ENCODE measurements at places on chromosomes 1 and 21. TPM values are rescaled to one million over a fixed set of nuclear protein-coding genes. Genes with fewer than 3 reads are reported as not detected.

Gene GPR37L1
- total RNA-seq = under 0.01 TPM

Gene PALMD
- 0.85 TPM for total RNA-seq

Gene LENEP
- 0.18 TPM for total RNA-seq

Gene IGFN1
- 0.09 TPM for total RNA-seq

Gene NECTIN4
- total RNA-seq = 0.37 TPM

Gene APOBEC4
- total RNA-seq = not detected

Gene UTS2
- total RNA-seq = not detected

Gene OR2G6
- total RNA-seq = not detected

Gene CYP4B1
- not detected for total RNA-seq

Gene ANXA9
- 0.28 TPM for total RNA-seq

Gene GJC2
- total RNA-seq = 3.4 TPM

Gene SDE2
- total RNA-seq = 24.2 TPM

Gene C4BPB
- total RNA-seq = 0.14 TPM

Gene CTH
- 7.1 TPM for total RNA-seq

Gene RPTN
- not detected for total RNA-seq

Gene LAPTM5
- 0.09 TPM for total RNA-seq

Gene TAS1R1
- total RNA-seq = not detected

Gene WDR64
- not detected for total RNA-seq

Gene MAGOH
- total RNA-seq = 36.1 TPM

Gene MRPL39
- total RNA-seq = 22.3 TPM

Gene FCRL6
- total RNA-seq = not detected

Measured in smooth muscle cell of bladder (primary cell).